Activated T-cell treated with anti-CD3 and anti-CD28 coated beads for 48 hours (primary cell): ENCODE measurements at places on chromosomes 1 and 21.

- no peak for DNase-seq
Measured at GRCh38 chr1:31620631-31621497, 3.4 kb downstream of the HCRTR1 start.

DNA sequence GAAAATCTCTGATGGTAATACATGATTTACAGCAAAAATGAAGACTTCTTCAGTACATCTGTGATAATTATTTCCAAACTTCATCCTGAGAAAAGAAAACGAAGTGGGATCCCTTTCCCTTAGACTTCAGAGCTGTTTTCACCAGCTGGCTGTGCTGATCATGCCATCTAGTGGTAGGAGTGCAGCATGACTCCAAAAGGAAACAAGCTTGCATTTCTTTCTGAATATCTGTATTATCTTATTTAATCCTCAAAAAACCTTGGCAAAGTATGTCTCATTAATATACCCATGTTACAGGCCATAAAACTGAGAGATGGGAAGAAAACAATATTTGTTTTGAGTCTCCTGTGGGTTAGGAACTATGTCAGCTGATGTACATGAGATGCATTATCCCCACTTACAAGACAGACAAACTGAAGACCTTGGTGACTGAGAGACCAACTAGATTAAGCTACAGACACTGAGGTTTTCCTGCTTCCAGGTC, 9.8 kb upstream of the GJA8 start:
- DNase-seq: no peak

GRCh38 chr21:44299458-44300261, at the start of gene PFKL:
Gene PFKL, plus strand, starts transcription at chr21:44300053. Its CDS starts 53 bp downstream, at chr21:44300106.
- peak; percentile 77 for DNase-seq

- DNase-seq: no peak
Measured at GRCh38 chr1:245475961-245476516, 321.3 kb downstream of the KIF26B start.

- DNase-seq: no peak
Measured at GRCh38 chr1:112255080-112255479, 140.9 kb upstream of the CTTNBP2NL start.

- DNase-seq: no peak
Measured at GRCh38 chr1:9183441-9183840, 51.1 kb upstream of the H6PD start.

- DNase-seq: no peak
Measured at GRCh38 chr1:115682792-115683191, 41.0 kb downstream of the VANGL1 start.

DNA sequence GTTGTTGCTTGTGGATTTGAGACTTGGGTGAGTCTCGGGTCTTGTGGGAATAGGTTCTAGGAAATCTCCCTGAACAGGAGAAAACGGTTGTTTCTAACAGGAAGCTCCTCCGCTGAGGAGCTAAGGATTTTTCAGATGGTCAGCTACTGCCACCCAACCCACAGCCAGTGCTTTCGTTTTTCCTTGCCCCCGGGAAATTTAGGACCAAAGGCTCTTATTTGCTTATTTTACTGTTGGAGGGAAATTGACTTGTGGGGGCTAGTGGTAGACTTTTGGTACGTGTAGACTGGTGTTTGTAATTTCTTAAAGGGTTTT, 792 bp downstream of the SNX7 start:
- DNase-seq: no peak

- no peak for DNase-seq
Measured at GRCh38 chr1:116954440-116954839, 44.7 kb downstream of the PTGFRN start.

GRCh38 chr21:15140321-15141019, 75.7 kb upstream of the NRIP1 start:
- DNase-seq: no peak

DNA sequence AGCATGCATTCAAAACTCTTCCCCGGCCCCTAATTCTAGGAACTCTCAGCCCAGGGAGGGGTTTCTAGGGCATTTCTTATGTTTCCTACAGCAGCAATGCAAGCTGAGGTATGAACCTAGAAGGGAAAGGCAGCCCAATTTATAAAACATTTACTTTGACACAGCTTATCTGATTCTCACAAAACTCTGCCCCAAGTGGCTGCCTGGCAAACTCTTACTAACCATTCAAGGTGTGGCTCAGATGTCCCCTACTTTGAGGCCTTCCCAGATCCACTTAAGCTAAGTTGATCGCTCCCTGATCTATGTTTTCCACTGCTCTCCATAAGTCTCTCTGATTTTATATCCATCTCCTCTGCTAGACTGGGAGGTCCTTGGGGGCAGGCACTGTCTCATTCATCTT, 35.4 kb downstream of the AK2 start:
- no peak for DNase-seq

DNA sequence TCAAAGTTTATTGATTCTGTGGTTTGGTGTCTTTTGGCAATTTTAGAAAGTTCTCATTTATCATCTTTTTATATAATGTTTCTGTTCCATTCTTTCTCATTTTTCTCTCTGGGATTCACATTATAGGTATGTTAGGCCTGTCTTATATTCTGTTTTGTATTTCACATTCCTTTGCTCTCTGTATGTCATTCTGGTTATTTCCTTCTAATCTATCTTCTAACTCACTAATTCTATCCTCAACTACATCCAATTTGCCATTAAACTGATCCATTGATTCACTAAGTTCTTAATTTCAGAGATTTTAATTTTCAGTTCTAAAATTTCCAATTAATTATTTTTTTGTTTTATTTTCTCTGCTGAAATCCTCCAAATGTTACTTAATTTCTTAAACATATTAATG, 234.8 kb downstream of the FOXD2 start:
- DNase-seq: no peak

- no peak for DNase-seq
Measured at GRCh38 chr21:46388206-46388880, 64.4 kb downstream of the PCNT start.

GRCh38 chr1:173505391-173505790, 28.3 kb downstream of the PRDX6 start:
- DNase-seq: no peak

DNA sequence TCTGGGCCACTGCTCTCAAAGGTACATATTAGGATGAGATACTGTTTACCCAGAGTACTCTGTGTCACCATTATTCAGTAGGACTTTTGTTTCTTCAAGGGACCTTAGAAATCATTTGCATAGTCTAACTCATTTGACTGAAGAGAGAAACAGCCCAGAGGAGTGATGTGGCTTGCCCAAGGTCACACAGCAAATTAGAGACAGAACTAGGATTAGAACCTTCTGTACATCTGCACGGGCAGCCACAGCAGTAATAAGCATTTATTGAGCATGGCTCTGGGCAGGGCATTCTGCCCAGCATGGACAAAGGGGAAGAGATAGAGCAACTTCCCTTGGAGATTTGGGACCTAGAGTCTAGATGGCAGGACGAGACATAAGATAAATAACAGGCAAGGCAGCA, 5.7 kb upstream of the NHLH1 start:
- DNase-seq: no peak

DNA sequence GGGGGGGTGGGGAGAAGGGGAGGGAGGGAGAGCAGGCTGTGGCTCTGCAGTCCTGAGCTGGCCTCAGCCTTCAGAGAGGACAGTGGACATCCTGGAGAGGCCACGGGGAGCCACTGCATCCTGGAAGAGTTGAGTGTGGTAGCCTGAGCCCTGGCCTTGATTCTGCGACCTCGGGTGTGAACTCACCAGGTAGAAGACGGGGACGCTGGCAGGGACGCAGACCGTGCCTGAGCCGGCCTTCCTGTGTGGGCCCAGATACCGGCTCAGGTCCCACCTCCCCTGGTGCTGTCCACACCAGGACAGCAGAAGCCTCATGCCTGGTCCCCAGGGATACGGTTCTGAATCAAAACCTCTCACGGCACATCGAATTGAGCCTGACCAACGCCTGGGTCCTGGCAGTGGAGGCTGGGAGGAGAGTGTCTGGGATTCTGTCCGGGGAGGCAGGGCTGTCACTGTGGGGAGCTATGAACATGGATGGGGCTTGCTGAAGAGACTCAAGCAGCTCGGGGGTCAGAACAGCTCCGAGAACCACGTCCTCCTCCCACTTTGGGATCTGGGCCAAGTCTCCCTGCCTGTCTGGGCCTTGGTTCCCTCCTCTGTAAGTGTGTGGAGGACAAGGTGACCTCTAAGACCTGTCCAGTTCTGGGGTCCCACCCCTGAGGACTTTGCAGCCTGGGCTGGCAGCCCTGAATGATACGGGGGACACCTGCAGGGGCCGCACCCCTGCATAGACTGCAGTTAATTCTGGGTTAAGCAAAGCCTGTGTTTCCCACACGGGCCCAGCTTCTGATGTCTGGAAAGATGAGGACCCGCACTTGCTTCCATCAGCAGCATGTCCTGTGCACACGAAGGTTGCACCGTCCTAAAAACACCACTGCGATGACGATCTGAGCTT, 30.4 kb downstream of the RRP1 start:
- DNase-seq: no peak

GRCh38 chr1:8002921-8003320, 23.2 kb downstream of the ERRFI1 start:
- no peak for DNase-seq

- no peak for DNase-seq
Measured at GRCh38 chr21:14554948-14555347, 8.8 kb upstream of the SAMSN1 start.
